Activated CD8-positive, alpha-beta memory T cell treated with anti-CD3 and anti-CD28 coated beads for 1 hour (primary cell): ENCODE measurements at places on chromosomes 3 and 15.

GRCh38 chr15:41809526-41810220 is 18.2 kb upstream of the JMJD7 start:
- DNase-seq, result no peak

GRCh38 chr15:78923015-78923414 is 21.8 kb downstream of the CTSH start:
- no peak for DNase-seq

- no peak for DNase-seq
These were observed 5.7 kb downstream of the PTH1R start for GRCh38 chr3:46883054-46883829.

DNA sequence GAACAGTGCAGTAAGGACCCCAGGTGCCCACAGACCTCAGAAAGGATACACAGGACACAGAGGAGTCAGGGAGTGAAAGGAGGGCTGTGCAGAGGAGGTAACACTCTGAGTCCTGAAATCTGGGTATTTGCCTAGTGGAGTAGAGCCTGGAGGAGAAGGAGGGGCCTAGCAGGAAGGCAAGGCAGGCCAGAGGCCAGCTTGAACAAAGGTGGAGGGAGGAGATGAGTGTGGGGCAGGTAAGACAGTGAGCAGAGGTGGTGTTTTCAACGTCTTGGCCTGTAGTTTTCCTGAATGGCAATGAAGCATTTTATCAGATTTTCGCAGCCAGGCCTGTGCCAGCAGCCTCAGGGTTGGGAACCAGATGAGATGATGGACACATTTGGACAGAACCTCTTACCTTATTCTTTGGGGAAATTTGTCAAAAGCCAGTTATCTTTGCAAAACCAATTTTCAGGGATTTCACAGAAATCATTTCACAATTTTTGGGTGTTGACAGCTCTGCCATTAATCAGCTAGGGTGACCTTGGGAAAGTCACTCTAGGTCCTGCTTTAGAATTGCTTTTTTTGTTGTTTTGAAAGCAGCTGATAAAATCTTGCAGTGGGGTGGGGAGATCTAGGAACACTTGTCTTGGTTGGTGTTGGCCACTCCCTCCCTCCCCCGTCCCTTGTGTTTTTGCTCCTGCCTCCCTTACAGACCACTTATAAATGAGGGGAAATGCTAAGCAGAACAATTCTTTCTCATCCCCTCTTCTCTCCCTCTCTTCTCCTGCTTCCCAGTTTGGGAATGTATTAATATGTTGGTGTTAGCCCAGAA is 38.4 kb downstream of the SPSB4 start:
- no peak for DNase-seq

DNA sequence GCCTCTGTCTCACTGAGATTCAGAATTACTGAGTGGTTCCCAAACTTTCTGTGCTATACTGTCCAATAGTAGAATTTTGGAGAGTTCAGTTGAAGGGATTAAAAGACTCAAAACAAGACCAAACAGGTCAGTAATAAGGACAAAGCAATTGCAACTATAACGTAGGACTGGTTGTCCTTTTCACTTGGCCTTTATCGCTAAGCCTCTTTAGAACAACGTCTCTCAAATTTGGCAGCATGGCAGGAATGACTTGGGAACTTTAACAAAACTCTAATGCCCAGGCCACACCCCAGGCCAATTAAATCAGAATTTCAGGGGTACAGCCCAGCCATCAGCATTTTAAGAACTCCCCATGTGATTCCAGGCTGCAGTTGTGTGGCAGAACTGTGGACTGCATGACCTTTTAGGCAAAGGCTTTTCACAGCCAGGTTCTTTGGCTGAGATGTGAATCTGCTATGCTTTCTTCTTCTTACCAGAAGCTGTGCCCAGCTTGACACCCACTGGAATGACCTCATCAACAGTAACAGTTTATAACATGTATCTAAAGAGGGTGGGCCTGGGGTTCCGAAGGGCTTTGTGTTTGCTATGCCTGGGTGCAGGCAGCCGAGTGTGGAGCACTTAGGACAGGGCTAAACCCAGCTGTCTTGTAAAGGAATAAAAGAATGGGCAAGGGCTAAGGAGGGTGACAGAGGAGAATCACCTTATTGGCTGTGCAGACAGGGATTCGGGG is 226.2 kb upstream of the PRICKLE2 start:
- DNase-seq, result no peak

DNA sequence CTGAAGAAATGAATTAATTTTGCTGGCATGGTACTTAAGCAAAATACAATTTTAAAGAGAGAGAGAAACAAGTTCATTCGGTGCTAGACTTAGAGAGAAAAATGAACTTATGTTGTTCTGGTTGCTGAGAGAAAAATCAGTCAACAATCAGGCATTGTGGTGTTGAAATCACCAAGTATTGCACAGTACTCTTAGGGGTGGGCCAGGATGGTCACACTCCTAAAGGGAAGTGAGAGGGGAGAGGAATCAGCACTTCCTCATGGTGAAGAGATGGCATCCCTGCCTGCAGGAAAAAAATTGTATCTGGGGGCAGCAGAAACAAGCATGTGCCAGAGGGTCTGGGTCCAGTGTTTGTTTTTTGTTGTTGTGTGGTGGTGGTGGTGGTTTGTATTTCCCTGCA is 7.0 kb upstream of the DMXL2 start:
- no peak for DNase-seq

DNA sequence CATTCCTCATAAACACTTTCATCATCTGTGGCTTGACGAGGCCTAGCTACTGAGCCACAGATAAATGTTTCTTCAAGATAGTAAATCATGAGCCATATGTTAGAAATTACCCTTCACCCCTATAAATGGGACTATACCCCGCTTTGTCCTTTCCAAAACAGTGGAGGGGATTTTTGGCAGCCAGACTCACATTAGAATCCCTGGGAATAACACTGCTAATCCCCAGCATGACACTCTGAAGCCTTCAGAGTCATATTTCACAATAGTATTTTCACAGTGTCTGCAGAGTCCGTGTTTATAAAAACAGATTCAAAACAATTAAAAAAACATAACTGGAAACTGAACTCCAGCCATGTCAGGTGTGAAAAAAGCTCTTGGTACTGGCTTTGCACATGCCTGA is 271.6 kb downstream of the ERC2 start:
- no peak for DNase-seq

- no peak for DNase-seq
These were observed 334.7 kb upstream of the RASGRP1 start for GRCh38 chr15:38899300-38899699.

GRCh38 chr3:149310796-149311534 is 22.5 kb downstream of the TM4SF18 start:
- no peak for DNase-seq

GRCh38 chr3:143769616-143770015 is 78.7 kb downstream of the SLC9A9 start:
- no peak for DNase-seq

DNA sequence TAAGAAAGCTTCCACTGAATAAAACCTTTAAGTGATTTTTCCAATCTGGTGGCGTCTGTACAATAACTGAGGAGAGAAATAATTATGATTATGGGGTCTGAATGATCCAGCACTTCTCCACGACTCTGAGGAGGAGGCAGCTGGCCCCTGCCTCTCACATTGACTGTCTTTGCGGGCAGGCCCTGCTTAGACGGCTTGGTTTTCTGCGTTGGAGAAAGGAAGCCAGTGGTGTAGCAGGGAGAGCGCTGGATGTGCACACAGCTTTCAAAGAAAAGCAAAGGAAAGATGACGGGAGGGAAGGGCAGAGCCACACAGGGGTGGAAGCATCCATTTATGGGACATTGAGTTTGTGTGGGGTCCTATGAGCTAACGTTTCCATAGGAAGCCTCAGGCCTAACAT is 62.5 kb downstream of the MGLL start:
- no peak for DNase-seq

DNA sequence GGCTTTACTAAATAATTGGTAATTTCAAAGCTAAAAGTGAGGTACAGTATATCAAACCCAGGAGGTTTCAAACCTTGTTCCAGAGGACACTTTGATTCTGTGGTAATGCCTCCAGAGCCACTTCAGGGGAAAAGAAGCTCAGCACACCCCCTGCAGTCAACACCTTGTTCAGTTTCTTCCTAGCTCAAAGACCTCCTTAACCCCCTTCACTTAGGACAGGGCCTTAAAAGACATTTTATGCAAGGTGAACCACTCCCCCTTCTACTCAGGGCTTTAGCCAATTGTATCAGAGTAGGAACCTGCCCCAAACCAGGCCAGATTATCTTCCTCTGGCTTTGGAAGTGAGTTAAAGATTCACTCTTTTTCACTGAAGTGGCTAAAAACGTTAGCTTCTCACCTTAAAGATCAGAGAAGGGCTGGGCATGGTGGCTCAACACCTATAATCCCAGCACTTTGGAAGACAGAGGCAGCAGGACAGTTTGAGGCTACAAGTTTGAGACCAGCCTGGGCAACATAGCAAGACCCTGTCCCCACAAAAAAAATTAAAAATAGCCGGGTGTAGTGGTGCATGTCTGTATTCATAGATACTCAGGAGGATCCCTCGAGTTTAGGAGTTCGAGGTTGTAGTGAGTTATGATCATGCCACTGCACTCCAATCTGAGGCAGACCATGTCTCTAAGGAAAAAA is 3.4 kb downstream of the DENND6A start:
- DNase-seq, result no peak

GRCh38 chr3:153079386-153079785 is 82.6 kb upstream of the RAP2B start:
- DNase-seq, result no peak

- DNase-seq, result no peak
These were observed 847.6 kb upstream of the ALCAM start for GRCh38 chr3:104519068-104519467.

DNA sequence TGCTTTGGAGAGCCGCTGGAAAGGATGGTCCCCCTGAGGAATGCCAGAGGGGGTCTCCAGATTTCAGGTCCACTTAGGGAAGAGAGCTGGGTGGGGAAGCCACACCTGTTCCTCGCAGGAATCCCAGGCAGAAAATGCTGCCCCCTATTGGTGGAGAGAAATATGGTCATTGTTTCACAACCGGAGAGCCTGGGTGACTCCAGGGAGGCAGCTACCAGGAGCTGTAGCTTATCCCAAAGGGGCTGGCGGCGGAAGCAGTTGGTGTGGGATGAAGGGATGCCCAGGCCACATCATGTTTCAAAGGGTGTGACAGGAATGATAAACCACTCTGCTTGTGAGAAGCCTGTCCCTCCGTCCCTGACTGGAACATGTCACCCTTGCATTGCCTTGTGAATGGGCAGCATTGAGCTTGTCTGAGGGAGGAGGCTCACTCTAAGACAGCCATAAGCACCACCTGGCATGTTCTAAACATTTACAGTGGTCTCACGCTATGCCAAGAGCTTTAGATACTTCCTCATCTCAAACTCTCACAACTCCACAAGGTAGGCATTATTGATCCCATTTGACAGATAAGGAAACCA is 34.5 kb downstream of the POMGNT2 start:
- no peak for DNase-seq

- DNase-seq, result no peak
These were observed 2.5 kb upstream of the MECOM start for GRCh38 chr3:169666076-169666375.

DNA sequence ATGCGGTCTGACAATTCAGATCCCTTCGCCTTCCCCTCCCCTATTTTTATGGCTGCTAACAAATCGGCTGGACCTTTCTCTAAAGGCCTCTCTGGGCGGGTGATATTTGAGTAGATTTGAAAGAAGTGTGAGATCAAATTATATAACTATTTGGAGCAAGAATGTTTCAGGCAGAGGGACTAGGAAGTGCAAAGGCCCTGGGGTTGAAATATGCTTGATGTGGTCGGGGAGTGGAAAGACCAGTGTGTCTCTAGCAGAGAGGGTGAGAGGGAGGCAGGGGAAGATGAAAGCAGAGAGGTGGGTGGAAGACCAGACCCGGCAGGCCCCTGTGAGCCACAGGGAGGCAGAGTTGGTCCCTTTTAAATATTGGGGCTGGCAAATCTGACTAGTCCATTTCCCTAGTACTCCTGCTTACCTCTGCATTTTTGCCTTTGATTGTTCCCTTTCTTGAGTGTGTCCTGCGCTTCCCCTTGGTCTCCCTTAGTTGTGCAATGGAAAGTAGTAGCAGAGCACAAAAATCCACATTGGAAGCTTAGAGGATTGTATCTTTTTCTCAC is 32.3 kb downstream of the SLCO3A1 start:
- no peak for DNase-seq

GRCh38 chr15:34719695-34720094 is 35.1 kb downstream of the GJD2 start:
- DNase-seq, result no peak

DNA sequence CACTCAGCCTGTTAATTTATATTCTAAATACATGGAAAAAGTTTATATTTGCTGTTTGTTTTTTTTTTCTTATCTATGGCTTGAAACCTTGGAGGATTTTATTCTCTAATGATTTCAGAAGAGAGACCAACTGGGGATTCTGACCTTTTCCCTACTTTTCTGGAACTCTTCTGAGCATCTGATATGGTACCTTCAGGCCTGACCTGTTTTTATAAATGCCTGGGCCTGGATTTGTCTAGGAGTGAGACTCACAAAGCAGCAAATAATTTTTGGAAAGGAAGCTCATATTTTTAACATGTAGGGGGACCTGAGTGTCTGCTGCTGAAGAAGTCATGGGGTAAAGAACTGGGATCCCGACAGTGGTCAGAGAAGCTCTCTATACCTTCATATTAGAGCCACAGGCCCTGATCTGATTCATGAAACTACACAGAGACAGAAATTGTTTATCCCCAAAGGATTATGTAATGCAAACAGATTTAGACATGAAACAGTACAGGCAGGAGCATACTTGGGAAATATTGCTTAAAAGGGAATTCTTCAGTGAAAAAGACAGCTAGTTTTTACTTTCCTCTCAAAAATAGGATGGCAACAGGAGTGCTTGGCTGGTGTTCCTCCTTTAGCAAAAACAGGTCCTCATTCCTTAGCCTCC is 15.9 kb downstream of the PPM1L start:
- DNase-seq, result no peak

DNA sequence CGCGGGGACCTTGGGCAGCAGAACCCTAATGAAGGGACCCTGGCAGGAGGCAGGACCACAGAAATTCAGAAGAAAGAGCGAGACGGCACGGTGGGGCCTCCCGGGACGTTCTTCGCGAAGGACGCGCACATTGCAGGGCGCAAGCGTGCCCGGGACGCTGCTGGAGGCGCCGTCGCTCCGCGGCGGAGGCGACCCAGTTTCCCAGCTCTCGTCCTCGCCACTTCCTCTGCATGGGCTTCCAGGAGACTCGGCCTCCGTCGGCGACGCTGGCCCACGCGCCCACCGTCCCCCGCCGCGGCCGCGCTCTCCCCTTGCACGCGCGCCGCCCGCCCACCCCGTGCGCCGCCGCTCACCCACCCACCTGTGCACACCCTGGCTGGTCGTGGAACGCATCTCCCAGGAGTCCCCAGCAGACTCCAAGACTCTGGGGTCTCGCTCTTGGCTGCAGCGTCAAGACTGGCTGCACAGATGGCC is 31.8 kb upstream of the SMAD3 start:
- no peak for DNase-seq

DNA sequence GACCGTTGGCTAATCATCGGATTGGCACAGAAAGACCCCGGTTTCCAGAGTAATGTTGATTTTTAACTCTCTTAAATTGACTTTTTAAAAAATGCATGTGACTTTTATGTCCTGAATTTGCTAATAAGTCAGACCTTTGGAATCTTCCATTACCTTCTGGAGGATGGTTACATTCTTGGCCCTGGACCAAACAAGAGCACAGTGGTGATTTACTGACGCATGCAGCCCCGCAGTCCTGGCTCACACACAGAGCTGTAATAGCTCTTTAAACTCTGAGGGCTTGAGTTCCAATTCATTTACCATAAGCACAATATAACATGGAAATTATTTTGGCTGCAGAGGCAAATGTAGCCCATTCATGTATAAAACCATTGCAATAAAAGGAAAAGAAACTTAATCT is 25.1 kb downstream of the SOX14 start:
- no peak for DNase-seq

GRCh38 chr3:23856286-23856685 is 50.5 kb downstream of the UBE2E1 start:
- DNase-seq, result no peak

- DNase-seq, result no peak
These were observed 5.7 kb upstream of the EXOG start for GRCh38 chr3:38490281-38491030.
